ENCODE measurements at places on chromosomes 4 and X.
A peak's percentile ranks its signal among the peaks of the same experiment; 100 is the strongest.

DNA sequence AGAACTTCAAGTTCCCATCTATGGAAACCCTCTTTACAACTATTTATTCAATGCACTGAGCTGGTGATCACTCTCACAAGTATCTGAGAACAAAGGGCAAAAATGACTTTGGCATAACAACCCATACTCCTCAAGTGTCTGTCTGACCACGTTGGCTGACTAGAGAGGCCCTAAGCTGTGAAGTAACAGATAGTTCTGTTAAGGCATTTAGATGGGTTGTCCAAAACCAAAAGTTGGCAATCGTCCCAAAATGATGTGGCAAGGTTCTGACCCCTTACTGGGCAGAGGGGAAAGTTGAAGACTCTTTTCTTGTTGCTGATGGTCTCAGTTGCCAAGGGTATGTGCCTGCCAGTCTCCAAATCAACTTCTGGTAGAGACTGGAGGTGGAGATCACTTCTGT, 524.8 kb downstream of the PPARGC1A start:
- no peak for DNase-seq

DNA sequence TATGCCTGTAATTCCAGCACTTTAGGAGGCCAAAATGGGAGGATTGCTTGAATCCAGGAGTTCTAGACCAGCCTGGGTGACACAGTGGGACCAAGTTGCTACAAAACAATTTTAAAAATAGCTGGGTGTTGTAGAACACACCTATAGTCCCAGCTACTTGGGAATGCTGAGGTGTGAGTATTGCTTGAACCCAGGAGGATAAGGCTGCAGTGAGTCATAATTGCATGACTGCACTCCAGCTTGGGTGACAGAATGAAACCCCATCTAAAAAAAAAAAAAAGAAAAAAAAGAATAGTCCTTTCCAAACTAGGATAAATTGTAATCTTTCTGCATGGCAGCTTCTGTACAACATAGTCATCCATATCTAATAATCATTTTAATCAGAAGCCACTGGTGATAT, 270.1 kb upstream of the INTU start:
- no peak for DNase-seq

GRCh38 chr4:123922847-123923246, 526.3 kb downstream of the SPRY1 start:
- no peak for DNase-seq

- DNase-seq: no peak
Observed at GRCh38 chrX:137423241-137423640, 142.7 kb upstream of the ZIC3 start.

- no peak for DNase-seq
Observed at GRCh38 chrX:24782011-24782410, 88.3 kb downstream of the POLA1 start.

DNA sequence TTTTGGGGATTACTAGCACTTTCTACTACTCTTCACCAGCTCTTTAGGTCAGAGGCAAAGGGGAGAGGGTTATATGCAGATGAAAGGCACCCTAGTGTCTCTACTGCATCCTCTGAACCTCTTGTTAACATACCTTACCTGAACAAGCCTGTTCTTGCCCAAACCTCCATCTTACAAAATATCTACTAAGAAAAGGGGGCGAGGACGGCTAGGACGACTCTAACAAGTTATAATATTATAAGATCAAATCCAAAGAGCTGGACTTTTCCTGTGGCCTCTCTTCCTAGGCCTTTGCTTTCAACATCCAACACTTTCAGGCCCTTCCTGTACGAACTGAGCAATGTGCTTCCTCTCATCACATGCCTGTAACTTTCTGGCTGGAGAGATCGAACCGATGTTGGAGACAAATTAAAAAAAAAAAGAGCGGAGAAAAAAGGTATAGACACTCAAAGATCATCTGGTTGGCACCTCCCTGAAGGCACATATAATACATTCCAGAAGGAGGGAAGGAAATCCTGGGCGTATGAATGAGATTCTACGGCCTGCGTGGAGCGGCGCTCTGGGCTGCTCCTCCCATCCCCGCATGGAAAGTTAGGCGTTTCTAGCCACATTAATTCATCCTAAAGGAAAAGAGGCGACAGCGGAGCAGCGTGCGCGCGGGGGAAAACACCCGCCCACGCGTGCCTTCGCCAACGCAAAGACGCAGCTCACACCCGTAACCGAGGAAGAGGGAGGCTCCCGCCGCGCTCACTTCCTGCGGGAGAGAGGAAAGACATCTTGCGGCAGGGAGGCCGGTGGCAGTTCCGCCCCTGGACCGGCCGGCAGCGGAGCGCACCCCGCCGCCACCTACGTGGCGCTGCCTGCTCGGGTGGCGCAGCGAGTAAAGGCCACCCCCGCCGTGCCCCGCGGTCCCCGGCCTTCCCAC, 808 bp downstream of the PRDM5 start:
- DNase-seq: no peak

- DNase-seq: no peak
Observed at GRCh38 chr4:37960679-37961450, 667 bp downstream of the PTTG2 start.

DNA sequence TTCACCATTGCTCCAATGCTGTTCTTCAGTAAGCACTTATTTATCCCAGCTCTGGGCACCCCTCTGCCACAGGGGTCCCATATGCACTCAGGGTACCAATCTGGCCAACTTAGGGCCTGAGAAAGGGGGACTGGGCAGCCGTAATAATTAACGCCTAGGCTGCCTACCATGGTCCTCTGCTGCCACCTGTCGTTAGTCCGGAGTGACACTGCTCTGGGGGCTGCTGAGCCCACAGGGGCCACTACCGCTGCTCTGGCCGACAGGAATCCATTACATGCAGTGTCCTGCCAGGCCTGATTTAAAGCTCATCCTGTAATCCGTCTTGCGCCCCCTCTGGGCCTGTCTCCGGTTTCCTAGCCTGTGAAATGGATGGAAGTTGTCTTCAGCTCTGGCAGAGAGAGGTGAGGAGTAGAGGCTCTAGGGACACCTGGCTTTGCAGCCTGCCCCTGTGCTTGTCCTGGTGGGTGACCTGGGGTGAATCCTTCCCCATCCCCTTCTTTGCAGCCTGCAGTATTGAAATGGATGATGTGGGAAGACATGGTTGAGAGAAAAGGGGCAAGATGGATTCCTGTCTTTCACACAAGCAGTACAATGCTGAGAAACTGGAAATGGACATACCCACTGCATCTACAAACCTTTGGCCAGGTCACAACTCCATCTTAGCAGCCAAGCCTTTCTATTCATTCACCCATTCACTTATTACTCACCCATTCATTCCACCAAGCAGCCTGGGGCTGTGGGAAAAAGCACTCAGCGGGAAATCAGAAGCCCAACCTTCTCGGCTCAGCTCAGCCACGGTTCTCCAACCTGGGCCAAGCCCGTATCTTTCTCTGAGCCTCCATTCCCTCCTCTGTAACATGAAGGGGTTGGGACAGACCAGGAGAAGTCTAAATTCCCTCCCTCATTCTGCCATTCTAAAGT, 116.3 kb upstream of the NALF2 start:
- no peak for DNase-seq

GRCh38 chr4:71270901-71271300, 67.9 kb upstream of the SLC4A4 start:
- peak; percentile 14 for DNase-seq

DNA sequence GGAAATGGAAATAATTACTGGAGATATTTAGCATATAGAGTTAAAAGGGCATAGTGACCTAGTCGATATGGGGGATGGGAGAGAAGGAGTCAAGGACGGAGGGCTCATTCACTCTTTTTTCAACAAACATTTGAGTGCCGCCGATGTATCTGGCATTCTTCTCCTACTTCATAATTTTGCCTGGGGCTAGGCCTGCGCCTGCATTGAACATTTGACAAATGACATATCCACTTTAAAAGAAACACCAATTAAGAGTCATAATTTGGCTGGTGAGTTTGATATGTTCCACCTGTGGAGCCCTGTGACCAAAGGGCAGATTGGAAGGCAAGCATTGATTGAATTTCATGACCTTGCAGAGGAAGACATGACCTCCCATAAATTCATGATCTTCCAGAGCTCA, 2.6 kb upstream of the GPC3 start:
- DNase-seq: no peak

DNA sequence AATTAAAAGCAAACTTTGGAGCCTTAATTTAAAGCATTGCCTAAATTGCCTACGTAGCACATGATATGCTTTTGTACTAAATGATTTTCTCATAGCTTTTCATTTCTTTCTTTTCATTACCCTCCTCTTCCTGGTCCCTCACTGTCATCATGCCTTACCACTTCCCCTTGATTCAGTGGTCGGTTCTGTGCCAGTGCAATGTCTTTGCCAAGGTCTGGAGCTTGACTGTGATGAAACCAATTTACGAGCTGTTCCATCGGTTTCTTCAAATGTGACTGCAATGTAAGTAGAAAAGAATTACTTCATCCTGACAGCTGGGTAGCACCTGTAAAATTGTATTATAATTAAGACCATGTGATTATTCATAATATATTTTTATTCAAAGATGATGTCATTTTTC, 72.5 kb downstream of the C4orf46 start:
- DNase-seq: no peak

- DNase-seq: no peak
Observed at GRCh38 chrX:153779891-153780677, 757 bp upstream of the SRPK3 start.

- no peak for DNase-seq
Observed at GRCh38 chrX:68789966-68790365, 38.9 kb upstream of the EFNB1 start.

DNA sequence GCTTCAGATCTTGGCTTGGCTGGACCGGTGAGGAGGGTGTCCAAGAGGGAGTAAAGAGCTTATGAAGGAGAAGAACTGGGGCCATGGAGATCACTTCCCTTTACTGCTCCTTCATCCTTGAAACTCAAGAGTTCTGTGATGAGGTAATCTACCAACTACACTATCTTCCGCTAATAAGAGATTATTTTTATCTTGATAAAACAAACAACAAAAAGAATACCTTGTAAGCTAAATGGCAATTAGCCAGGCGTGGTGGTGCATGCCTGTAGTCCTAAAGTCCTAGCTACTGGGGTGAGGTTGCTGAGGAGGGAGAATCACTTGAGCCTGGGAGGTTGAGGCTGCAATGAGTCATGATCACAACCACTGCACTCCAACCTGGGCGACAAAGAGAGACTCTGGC, 47.4 kb downstream of the HAUS3 start:
- DNase-seq: no peak

GRCh38 chrX:46959985-46960700, 47.9 kb downstream of the JADE3 start:
- DNase-seq: no peak

- DNase-seq: peak; percentile 3
Observed at GRCh38 chrX:80285131-80285773, 135.0 kb upstream of the TENT5D start.

DNA sequence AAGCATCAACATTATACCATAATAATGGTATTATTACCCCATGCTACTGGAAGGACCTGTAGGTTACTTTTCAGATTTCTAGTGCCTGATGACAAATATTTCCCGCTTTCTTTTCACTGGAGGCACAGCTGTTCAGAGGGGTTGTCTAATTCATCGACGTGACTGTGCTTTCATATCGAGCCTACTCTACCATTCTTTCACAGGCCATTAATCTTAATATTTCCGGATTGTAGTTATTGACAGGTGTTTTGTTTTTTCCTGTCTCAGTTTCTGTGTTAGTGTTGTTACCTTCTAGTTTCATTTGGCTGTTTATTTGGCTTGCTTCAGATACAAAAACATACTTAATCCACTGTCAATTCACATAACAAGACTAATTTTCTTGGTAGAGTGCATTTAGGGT, 330.9 kb downstream of the SPOCK3 start:
- no peak for DNase-seq

GRCh38 chr4:57023104-57023503, 44.4 kb downstream of the POLR2B start:
- no peak for DNase-seq

- no peak for DNase-seq
Observed at GRCh38 chr4:148238086-148238485, 204.1 kb downstream of the NR3C2 start.

DNA sequence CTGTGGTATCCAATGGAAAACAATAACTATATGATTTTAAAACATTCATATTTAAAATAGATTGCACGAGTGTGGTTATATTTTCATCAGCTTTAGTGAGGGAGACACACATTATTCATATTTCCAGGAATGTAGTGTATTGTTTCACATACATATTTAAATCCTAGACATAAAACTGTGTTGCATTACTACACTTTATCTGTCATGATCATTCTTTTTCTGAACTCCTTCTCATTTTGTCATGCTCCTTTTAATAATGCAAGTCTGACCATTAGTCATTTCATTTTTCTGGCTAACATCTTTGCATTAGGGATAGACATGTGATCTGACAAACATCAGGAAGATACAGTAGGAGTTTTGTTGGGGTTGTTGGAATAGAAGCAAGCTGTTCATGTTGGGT, 1382.7 kb downstream of the PCDH7 start:
- no peak for DNase-seq

DNA sequence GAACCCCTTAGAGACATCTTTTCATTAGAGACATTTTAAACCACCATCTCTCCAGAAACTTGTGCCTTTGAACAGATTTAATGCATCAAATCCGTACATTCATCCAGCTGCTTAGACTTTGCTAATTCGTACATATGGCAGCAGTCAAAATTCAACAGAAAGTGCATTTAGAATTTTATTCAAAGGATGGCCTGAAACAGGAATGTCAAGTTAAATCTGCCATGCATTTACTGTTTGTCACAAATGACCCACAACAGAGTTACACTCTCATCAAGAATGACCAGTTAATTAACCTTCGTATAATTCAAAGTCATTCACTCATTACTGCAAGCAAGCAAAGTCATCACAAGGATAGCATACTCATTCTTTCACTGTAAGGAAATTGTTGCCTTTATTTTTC, 284.3 kb downstream of the SLC7A11 start:
- no peak for DNase-seq

- DNase-seq: no peak
Observed at GRCh38 chr4:77141964-77142645, 14.9 kb upstream of the CCNG2 start.

- no peak for DNase-seq
Observed at GRCh38 chr4:38560768-38561558, 103.0 kb upstream of the KLF3 start.

All from OCI-LY7 (cell line).